ENCODE measurements at places on chromosomes 5 and 9.

DNA sequence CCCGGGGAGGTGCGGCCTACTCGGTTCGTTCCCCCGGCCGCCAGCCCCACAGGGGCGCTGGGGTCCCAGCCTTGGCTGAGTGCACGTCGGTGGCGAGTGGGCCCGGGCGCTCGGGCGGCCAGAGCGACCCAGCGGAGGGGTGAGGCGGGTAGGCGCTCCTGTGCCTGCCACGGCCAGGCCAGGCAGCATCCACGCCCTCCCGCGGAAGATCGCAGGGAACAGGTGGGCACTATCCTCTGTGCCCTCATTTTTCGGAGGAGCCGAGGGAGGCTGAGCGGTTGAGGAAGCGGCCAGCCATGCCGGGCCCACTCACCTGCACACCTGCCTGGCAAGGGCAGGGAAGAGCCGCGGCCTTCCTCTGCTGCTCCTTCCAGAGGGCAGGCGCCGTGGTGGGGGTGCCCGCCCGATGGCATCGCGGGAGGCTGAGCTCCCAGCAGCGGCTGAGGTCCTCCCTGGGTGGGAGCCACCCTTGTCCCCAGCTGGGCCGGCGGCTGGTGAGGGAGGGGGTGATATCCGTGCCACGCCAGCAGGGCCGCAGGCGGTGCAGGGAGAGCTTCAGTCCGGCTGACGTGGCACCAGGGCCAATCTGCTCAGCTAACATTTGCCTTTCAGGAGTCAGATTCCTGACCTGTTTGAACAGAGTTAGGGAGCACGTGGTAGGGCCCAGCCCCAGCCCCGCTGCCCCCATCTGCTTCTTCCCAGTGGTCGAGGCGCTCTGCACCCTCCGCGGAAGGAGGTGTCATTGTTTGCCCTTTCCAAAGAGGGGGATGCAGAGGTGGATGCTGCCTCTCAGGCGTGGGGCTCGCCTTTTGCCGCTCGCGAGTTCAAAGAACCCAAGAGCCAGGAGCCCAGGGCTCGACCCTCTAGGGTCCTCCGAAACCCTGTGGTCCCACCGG lies 1.6 kb upstream of the SEC16A start:
- no peak for DNase-seq

DNA sequence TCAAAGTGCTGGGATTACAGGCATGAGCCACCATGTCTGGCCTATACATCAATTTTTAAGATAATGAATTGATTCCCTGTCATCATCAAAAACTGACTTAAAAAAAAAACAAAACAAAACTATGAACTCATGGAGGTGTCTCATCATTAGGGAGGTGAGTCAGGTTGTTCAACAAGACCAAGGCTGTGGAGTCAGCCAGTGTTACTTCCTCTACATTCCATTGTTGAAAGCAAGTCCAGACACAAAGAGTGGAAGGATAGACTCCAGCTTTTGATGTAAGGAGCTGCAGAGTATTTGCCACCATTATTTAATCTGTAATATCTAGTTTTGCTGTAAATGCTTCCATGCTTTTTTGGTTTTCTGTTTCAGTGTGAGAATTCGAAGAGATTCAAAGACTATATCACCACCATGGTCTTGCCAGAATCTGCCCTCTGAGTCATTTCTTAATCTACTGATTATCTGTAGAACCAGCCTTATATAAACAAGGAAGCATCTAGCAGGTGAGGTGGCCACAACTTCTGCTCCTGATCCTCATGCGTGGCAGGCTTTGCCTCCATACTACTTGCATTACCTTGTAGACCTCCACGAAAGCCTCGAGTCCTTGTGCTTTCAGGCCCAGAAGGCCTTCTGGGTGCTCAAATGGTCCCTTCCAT lies 156.1 kb downstream of the FGF1 start:
- no peak for DNase-seq

- no peak for DNase-seq
Measured at GRCh38 chr5:175576096-175576495, 81.8 kb upstream of the HRH2 start.

DNA sequence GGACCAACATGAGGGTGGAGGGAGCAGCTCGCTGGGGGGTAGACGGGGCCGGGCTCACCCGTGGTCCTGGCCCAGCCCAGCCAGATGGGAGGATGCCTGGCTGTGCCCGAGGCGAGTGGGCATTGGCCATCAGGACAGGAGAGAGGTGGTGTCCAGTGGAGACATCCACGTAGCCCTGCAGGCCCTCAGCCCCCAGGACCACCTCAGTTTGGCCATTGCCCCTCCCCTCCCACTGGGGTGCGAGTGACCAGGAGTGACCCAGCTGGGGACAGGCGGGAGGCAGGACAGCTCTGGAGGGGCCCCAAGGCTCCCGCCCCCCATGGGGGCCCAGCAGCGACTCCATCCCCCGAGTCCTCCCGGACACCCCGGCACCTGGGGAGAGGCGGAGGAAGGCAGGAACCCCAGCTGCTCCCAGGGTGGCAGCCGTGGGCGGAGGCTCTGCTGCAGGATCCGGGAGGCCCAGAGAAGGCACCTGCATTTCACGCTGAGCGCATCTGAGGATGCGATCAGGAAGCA lies 8.3 kb downstream of the NOXA1 start:
- no peak for DNase-seq

All from stimulated activated CD8-positive, alpha-beta memory T cell treated with anti-CD3 and anti-CD28 coated beads, Interleukin-4, amount 100 ng/mL, for 48 hours (primary cell).